Stimulated activated CD8-positive, alpha-beta memory T cell treated with anti-CD3 and anti-CD28 coated beads, Interleukin-4, amount 100 ng/mL, for 4 hours (primary cell): ENCODE measurements at places on chromosomes 1 and 21.

DNA sequence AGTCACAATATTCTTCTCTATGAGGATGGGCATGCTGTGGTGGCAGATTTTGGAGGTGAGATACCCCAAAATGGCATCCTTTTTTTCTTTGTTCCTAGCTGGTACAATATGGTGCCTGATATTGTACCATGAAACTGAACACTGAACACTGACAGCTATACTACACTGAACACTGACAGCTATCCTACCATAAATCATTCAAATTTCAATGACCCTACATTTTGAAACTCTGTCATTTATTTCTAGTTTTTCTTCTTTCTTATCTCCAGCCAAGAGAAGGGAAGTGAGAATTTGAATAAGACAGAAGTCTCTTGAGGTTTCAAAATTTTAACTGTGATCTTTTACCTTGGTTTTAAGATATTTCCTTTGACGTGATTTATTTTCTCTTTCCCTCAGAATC is 76.3 kb downstream of the LRRC53 start:
- no peak for DNase-seq

DNA sequence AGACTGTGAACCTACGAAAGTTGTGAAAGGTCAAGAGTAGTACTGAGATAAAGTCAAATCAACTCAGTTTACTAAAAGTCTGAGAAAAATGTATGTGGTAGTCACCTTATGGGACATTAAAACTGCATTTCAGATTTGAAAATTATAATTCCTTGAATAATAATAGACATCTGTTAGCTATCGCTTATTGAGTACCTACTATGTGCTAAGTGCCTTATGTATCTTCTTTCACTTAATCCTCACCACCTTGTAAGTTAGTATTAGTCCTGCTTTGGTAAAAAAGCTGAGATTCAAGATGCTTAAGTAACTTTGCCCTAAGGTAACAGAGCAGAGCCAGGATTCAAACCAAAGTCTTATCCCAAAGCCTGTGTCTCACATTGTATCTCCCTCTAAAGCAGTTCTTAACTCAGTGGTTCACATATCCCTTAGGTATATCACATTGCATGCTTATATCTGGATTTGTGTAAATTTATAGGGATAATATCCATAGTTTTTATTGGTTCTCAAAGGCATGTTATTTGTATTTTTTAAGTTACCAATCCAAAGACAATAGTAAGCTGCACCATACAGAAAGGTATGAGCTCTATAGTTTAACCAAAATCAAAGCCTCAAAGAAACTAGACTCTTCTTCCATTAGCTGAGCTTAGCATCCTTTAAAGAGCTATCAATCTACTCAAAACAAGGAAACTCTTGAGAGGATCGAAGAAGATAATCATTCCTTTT is 865 bp downstream of the PIGC start:
- no peak for DNase-seq

- no peak for DNase-seq
These were observed 22.9 kb upstream of the NDC1 start for GRCh38 chr1:53860967-53861411.

DNA sequence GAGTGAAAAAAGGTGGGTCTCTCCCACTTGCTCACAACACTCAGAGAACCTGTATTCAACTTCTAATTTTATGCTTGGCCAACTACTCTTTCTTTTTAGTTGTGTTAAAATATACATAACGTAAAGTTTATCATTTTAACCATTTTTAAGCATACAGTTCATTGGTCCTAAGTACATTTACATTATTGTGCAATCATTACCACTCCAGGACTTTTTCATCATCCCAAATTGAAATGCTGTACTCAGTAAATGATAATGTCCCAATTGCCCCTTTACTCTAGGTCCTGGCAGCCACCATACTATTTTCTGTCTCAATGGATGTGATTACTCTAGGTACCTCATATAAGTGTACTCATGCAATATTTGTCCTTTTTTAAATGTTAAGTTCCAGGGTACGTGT is 212.3 kb upstream of the PLXNA2 start:
- no peak for DNase-seq

GRCh38 chr21:36980280-36981048 is 14.0 kb upstream of the HLCS start:
- no peak for DNase-seq

DNA sequence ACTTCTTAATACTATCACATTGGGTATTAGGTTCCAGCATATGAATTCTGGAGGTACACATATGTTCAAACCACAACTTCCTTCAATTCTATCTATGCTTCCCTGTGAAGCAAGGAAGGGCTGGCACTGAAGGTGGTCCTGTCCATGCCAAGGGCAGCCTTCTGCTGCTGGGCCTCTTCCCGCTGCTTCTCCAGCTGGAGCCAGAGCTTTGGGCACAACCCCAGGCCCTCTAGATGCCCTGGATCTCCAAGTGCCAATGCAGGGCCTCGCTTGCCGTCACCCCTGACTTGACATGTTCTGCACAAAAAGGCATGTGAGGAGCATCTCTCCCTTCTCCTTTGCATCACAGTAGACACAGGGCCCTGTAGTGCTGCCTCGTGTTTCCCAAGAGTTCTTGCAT is 62.6 kb downstream of the STYXL2 start:
- DNase-seq: no peak

DNA sequence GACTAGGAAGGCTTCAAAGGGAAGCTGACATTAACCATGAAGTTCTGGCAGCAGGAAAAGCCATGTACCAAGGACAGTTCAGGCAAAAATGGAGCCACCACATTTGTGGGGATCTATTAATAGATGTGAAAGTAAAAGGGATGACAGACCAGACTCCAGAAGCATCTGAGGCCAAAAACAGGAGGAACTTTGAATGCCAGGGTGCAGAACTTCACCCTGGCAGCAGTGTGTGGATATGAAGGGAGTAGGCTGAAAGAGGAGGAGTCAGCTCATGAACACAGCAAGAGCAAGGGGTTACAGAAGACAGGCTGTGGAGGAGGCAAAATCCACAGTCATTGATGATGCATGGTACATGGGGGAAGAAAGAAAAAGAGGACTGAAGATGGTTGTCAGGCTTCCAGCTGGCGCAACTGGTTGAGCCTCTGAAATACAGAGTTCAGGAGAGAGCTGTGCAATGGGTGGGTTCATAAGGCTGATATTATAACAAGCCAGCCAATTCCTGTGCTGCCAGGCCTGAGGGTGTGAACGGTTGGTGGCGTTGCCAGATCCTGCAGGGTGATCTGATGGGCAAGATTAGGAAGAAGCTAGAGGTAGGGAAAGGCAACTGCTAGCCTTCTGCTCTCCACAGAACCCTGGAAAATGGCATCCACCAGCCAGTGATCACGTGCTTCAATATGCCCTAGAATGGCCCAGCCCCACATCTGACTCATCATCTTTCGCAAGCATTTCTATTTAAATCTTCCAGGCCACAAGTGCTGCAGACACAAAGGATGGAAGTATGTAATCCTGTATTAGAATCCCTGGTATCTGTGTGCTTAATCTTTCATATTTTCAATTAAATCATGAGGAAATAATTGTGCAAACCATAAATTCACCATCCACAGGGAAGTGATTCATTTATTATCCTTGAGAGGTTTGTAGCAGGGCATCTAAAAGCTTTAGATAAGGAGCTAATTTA is 81.9 kb downstream of the SLC25A24 start:
- no peak for DNase-seq

GRCh38 chr1:33943978-33944377 is 80.1 kb downstream of the HMGB4 start:
- no peak for DNase-seq

- no peak for DNase-seq
These were observed 35.3 kb downstream of the MEGF6 start for GRCh38 chr1:3575993-3576392.

DNA sequence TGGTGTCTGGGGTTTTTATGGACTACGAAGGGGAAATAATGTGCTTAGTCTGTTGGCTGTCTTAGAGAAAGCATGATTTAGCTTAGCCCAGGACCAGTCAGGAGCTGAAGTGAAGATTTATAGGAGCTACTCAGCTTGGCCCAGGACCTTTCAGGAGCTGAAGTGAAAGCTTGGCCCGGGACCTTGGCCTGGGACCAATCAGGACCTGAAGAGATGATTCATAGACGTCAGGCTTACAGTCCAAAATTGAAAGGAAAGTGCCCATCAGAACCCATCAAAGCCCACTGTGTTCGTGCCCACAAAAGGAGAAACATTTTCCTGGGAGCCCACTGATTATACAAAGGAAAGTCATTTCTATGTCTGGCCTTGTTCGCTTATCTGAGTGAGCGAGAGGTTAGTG is 35.6 kb downstream of the MSTO1 start:
- DNase-seq: no peak

DNA sequence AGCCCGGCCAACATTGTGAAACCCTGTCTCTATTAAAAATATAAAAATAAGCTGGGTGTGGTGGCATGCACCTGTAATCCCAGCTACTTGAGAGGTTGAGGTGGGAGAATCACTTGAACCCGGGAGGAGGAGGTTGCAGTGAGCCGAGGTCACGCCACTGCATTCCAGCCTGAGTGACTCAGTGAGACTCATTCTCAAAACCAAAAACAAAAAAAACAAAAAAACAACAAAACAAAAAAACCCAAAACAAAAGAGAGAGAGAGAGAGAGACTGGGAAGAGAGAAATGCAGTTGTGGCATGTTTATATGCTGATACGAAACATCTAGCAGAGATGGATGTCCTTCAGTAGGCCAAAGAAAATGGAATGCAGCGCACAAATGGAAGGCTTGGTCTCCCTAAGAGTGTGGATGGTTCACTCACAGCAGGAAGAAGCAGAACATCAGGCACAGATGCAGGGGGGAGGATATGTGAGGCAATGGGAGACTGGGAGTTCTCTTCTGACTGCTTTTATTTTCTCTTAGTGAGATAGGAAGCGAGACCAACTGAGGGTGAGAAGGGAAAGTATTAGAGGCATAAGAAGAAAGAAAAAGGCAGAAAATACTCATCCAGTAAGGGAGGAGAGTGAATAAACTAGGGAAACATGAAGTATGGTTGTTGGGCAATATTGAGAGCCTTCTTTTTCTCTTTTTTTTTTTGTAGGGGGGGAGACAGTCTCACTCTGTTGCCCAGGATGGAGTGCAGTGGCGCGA is 16.0 kb downstream of the THEM4 start:
- DNase-seq: no peak

DNA sequence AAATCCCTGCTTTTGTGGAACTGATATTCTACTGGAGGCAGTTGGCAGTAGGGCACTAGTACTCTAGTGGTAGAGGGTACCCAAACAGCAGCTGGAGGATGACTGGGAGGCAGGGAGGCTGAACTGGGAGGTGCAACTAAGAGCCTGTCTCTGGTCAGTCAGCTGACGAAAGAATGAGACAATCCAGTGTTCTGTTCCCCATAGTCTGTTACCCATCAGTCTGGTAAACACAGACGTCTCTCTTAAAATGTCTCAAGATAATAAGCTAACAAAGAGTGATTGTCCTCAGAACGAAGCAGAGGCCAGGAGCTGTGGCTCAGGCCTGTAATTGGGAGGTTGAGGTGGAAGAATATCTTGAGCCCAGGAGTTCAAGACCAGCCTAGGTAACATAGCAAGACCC is 30.4 kb downstream of the TFAP2E start:
- no peak for DNase-seq

DNA sequence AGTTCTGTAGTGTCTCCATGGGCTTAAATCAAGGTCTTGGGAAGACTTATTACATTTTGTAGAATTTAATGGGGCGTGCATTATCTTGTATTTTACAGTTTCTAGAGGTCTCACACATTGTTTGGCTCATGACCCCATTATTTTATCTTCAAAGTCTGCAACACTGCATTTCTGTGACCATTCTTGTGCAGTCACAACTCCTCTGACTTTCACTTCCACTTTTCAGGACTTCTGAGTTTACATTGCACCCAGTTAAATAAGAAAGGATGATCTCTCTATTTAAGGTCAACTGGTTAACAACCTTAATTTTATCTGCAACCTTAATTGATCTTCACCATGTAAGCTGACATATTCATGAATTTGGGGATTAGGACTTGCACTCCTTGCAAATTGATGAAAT is 1186.6 kb downstream of the MRPL39 start:
- no peak for DNase-seq

- DNase-seq: no peak
These were observed 13.2 kb downstream of the LAX1 start for GRCh38 chr1:203778146-203778545.

DNA sequence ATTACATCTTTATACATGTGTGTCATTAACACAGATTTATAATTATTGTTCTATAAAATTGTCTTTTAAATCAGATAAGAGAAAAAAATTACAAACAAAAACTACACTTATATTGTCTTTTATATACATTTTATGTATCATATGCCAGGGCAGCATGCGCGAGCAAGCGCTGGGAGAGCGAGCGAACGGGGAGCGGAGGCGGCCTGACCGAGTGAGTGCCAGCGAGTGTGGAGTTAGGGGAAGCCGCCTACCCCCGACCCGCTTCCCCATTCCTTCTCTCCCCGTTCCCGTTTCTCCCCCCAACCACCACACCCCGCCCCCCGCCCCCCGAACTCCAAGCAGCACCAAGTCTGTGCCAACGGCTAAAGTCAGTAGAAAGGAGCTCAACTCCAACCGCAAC is 23.0 kb upstream of the SLAMF1 start:
- no peak for DNase-seq

GRCh38 chr1:100622966-100623762 is 85.2 kb downstream of the GPR88 start:
- no peak for DNase-seq

- no peak for DNase-seq
These were observed 88.4 kb upstream of the KCNA3 start for GRCh38 chr1:110763149-110763548.

DNA sequence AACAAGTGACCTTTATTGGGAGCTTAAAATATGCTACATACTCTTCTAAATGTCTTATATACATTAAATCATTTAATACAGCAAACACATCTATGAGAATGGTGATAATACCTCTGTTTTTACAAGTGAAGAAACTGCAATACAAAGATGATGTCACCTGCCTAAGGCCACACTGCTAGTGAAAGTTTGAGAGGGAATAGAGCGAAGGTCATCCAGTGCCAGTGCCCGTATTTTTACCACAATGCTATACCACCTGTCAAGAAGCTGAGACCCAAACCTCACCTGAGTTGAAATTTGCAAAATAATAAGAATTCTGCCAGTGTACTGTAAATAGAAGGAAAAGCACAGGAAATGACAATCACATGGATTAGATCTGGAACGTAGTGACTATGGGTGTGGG is 200.4 kb upstream of the TMPRSS15 start:
- no peak for DNase-seq

DNA sequence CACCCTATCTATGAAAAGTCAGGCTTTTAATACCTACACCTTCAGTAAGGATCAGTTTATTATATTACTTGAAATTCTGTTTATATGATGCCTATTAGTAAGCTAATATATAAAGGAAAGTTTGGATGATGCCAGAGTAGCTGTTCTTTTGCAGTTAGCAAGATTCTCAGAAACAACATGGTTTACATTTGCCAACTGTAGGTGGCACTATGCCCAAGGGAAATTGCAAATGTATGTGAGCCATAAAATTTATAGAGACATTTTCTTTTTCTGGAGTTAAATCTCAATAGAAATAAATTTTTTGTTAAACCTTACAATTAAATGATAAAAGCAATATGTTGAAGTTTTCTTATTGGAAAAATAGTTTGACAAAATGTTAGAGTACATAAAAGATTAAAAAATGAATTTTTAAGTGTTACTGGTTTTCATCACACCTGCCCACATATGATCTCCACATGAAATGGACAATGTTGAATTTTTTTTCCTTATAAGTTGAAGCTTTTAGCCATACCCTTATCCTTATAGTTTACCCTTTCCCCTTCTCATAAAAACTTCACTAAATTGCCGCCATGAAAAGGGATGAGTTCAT is 32.1 kb upstream of the EPHX4 start:
- peak; percentile 2 for DNase-seq
